ENCODE measurements at places on chromosomes 7 and 10. TPM values are rescaled to one million over a fixed set of nuclear protein-coding genes. Genes with fewer than 3 reads are reported as not detected.
A peak's percentile ranks its signal among the peaks of the same experiment; 100 is the strongest.

DNA sequence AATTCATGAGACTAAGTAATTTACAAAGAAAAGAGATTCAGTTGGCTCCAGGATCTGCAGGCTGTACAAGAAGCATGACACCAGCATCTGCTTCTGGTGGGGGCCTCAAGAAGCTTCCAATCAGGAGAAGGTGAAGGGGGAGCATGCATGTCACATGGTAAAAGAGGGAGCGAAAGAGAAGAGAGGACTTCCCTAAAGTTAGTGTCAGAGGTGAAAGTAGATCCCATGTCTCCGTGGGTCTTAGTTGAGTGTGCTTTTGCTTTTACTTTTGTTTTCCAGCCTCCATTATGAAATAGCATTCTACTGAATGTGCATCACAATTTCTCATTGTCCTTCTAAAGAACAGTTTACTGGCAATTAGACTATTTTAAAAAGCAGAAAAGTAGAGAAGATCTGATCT is 213.6 kb upstream of the FZD1 start:
- no peaks in the 10 kb centered on the region for H3K27me3 ChIP-seq
- H3K4me3 ChIP-seq = no peak overlapping the region
- no peaks in the 10 kb centered on the region for H3K4me1 ChIP-seq
- H3K36me3 ChIP-seq = no peaks in the 10 kb centered on the region
- DNase-seq = no peak
- H3K27ac ChIP-seq = no peak overlapping the region

The PIP gene
- total RNA-seq = not detected

DNA sequence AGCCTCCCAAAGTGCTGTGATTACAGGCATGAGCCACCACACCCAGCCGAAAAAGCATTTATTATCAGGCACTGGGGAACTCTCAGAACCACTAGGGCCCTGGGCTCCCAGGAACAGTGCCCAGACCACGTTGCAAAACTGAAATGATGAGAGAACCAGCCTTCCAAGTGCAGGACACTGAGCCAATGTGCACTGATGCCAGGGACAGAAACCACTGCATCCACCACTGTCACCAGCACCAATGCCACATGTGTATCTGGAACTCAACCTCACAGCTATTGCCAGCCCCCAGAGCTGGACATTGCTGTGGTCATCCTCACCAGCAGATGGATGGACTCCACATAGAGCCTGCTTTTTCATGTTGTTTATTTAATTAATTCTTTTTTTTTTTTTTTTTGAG is 28.2 kb upstream of the TPST1 start:
- DNase-seq = no peak
- no peaks in the 10 kb centered on the region for H3K4me1 ChIP-seq
- H3K27ac ChIP-seq = no peak overlapping the region

DNA sequence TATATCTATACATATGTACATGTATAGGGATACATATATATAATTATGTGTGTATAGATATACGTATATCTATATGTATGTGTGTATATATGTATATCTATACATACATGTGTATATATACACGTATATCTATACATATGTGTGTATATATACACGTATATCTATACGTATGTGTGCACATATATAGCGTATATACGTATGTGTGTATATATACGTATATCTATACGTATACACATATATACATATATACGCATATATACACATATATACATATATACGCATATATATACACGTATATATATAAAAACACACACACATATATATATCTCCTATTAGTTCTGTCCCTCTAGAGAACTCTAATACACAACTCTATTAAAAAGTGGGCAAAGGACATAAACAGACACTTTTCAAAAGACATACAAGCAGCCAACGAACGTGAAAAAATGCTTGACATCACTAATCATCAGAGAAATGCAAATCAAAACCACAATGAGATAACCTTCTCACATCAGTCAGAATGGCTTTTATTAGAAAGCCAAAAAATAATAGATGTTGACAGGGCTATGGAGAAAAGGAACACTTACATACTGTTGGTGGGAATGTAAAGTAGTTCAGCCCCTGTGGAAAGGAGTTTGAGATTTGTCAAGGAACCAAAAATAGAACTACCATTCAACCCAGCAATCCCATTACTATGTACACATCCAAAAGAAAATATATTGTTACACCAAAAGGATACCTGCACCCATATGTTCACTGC is 22.0 kb upstream of the TMEM120A start:
- no peak overlapping the region for H3K4me3 ChIP-seq
- no peak overlapping the region for H3K27ac ChIP-seq
- DNase-seq = no peak
- no peaks in the 10 kb centered on the region for H3K27me3 ChIP-seq
- peaks cover 6% of the 10 kb centered on the region for H3K4me1 ChIP-seq

The NXPH1 gene
- not detected for total RNA-seq

GRCh38 chr7:14751461-14751860 is 151.1 kb downstream of the DGKB start:
- no peaks in the 10 kb centered on the region for H3K36me3 ChIP-seq
- no peak overlapping the region for H3K4me3 ChIP-seq
- H3K27me3 ChIP-seq = no peaks in the 10 kb centered on the region
- no peaks in the 10 kb centered on the region for H3K4me1 ChIP-seq
- DNase-seq = no peak

DNA sequence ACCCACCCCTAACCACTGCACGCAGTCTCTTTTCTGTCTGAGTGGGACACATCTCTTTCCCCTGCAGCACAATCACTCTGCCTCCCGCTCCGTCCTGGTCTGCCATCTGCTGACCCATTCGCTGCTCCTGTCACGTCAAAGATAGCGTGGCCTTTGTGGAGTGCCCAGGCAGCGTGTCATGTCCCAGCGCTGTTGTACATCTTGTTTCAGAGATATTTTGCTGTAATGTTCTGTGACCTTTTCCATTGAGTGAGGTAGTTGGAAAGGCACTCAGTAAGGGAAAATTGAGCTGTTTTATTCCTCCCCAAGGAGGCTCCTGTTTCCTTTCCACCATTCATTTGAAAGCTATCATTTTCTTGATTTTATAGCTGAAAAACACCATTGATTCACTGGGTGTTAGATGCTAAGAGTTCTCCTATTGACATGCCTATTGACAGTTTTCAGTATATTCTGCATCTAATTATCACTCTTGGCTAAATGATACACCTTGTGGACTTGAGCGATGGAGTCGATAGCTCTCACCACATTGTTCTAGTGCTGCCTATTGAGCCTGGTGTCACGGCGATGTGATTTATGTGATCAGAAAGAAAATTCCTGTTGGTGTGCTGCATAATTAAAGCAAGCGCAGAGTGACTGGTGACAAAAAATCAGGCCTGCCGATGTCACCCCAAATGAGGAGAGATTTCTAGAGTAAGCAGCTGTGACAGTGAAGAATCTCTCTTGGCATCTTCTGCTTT is 372.6 kb downstream of the LRMDA start:
- no peak overlapping the region for H3K27ac ChIP-seq
- no peaks in the 10 kb centered on the region for H3K4me1 ChIP-seq
- H3K36me3 ChIP-seq = no peaks in the 10 kb centered on the region
- DNase-seq = no peak
- H3K27me3 ChIP-seq = no peaks in the 10 kb centered on the region

The UPK3BL2 gene
- 15.3 TPM for total RNA-seq

DNA sequence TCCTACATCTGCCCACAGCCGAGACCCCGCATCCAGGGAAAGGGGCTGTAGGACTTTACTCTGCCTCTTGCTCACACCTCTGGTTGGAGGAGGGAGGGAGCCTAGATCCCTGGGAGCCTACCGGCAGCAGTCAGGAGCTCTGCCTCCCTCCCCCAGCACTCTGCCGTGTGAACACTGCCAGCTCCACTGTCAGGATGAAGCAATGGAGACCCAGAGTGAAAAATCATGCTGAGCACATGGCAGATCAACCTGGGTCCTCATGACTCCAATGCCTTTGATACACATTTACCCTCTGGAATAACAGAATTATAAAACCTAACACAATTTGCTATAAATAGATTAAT is 477.7 kb downstream of the TNS3 start:
- H3K4me3 ChIP-seq = no peak overlapping the region
- no peak overlapping the region for H3K27ac ChIP-seq
- DNase-seq = no peak
- H3K4me1 ChIP-seq = no peaks in the 10 kb centered on the region
- no peaks in the 10 kb centered on the region for H3K36me3 ChIP-seq

The CCL26 gene
- total RNA-seq = not detected

- H3K27me3 ChIP-seq = no peaks in the 10 kb centered on the region
- H3K4me1 ChIP-seq = no peaks in the 10 kb centered on the region
- DNase-seq = no peak
- no peaks in the 10 kb centered on the region for H3K36me3 ChIP-seq
Observed at GRCh38 chr7:79137942-79138341, 315.5 kb downstream of the MAGI2 start.

- H3K36me3 ChIP-seq = no peaks in the 10 kb centered on the region
- DNase-seq = no peak
- H3K4me3 ChIP-seq = no peak overlapping the region
- H3K27me3 ChIP-seq = no peaks in the 10 kb centered on the region
- H3K27ac ChIP-seq = no peak overlapping the region
Observed at GRCh38 chr7:15175152-15175551, 272.6 kb upstream of the DGKB start.

GRCh38 chr7:144812379-144813283 is 23.2 kb downstream of the TPK1 start:
- no peaks in the 10 kb centered on the region for H3K36me3 ChIP-seq
- no peak overlapping the region for H3K27ac ChIP-seq
- DNase-seq = no peak

The MYO3A gene
- total RNA-seq = 0.35 TPM

- peaks cover 90% of the 10 kb centered on the region for H3K36me3 ChIP-seq
- H3K27me3 ChIP-seq = no peaks in the 10 kb centered on the region
- peak overlapping the region; percentile 13 for H3K27ac ChIP-seq
- DNase-seq = no peak
Observed at GRCh38 chr10:77837248-77837924, 89.2 kb downstream of the DLG5 start.

- no peak overlapping the region for H3K27ac ChIP-seq
- DNase-seq = no peak
- no peaks in the 10 kb centered on the region for H3K27me3 ChIP-seq
- no peaks in the 10 kb centered on the region for H3K4me1 ChIP-seq
Observed at GRCh38 chr10:1709161-1709560, 28.2 kb downstream of the ADARB2 start.

The CREB5 gene
- total RNA-seq = 1.4 TPM

The DLX6 gene
- total RNA-seq = not detected

- no peak overlapping the region for H3K4me3 ChIP-seq
- no peak for DNase-seq
- H3K27ac ChIP-seq = no peak overlapping the region
- H3K27me3 ChIP-seq = no peaks in the 10 kb centered on the region
Observed at GRCh38 chr7:41449694-41450093, 253.2 kb downstream of the INHBA start.

- no peak overlapping the region for H3K4me3 ChIP-seq
- H3K4me1 ChIP-seq = no peaks in the 10 kb centered on the region
- H3K27ac ChIP-seq = no peak overlapping the region
Observed at GRCh38 chr10:63365976-63366765, 99.6 kb downstream of the JMJD1C start.

The KAZALD1 gene
- total RNA-seq = 0.47 TPM

- H3K4me1 ChIP-seq = no peaks in the 10 kb centered on the region
- no peaks in the 10 kb centered on the region for H3K27me3 ChIP-seq
- H3K27ac ChIP-seq = no peak overlapping the region
- DNase-seq = no peak
- no peak overlapping the region for H3K4me3 ChIP-seq
Observed at GRCh38 chr10:59606551-59606961, 103.1 kb downstream of the SLC16A9 start.

DNA sequence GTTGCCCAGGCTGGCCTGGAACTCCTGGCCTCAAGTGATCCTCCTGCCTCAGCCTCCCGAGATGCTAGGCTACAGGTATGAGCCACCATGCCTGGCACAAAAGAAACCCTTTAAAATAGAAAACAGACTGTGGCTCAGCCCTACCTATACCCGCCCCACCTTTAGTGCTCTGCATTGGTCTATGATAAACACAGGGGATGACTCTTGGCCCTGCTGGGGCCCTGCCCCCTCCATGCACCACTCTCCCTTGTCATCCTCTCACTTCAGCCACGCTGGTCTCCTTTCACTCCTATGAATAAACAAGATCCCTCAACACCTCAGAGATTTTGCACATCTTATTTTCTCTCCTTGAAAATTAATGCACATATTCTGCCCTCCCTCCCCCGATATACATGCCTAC is 251.4 kb upstream of the KLF14 start:
- H3K36me3 ChIP-seq = peaks cover 9% of the 10 kb centered on the region
- peaks cover 50% of the 10 kb centered on the region for H3K4me1 ChIP-seq
- no peak overlapping the region for H3K4me3 ChIP-seq
- H3K27ac ChIP-seq = peak overlapping the region; percentile 17

The C10orf105 gene
- not detected for total RNA-seq

Measured in esophagus squamous epithelium (tissue), 5 donors.